ENCODE measurements at places on chromosomes 6 and 20.
A peak's percentile ranks its signal among the peaks of the same experiment; 100 is the strongest.

- no peak for DNase-seq
Observed at GRCh38 chr6:151551223-151551857, 57.5 kb downstream of the CCDC170 start.

GRCh38 chr6:139376604-139377218, 2.3 kb upstream of the CITED2 start:
- no peak for DNase-seq

- DNase-seq, result no peak
Observed at GRCh38 chr6:36525346-36525745, 21.9 kb downstream of the STK38 start.

GRCh38 chr6:93165850-93166430, 253.4 kb downstream of the EPHA7 start:
- DNase-seq, result no peak

DNA sequence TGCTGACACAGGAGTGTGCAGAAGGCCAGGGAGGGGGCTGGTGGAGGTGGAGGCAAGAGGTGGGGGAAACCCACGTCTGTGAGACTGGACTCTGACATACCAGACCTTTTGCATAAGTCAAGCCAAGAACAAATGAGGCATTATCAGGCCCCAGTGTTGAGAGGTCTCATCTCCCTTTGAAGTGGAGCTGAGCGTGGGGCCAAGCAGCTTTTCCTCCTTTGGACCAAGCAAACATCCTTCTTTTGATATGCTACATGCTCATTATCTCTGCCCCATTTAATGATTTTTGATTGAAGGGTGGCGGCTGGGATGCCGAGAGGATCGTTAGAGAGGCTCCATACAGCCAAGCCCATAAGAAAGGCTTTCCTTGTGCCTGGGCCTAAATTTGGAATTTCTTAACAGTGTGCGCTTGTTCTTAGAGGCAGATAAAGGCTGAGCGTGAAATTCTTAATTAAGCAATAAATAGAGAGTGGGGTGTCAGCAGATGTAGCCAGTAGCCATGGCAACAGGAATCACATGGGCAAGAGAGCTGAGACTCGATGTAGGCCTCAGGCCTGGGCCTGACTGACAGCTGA, 244.5 kb downstream of the PKHD1 start:
- no peak for DNase-seq

DNA sequence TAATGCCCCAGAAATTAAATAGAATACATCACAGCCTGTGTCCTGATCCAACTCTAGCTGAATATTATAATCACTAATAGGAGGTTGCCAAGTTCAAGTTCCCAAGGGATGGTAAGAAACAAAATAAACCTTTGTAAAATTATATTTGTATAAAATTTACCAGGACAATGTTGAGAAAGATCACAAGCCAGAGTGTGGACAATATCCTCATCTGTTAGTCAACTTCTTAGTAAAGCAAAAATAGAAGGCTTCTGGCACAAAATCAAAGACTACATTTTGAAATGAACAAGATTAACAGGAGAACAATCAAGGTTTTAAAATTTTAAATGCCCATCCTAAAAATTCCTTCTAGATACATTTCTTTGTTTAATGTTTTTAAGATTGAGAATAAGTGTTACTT, 290.4 kb upstream of the HSF2 start:
- DNase-seq, result no peak

- DNase-seq, result no peak
Observed at GRCh38 chr6:86526238-86526637, 411.1 kb upstream of the HTR1E start.

DNA sequence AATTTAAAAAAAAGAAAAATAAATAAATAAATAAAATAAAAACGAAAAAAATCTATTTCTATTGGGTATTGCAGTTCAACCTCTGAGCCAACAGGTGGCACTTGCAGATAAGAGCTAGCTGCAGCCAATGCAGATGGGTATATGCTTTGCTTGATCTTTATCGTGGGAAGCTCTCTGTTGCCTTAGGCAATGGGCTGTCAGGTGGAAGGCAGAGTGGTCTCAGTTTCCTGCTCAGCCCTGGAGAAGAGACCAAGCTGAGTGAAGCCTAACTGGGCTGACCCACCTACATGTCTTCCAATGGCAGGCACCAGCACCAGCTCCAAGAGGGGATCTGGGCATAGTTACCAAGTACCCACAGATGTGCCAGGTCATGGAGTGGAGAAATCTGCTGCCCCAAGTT, 95.0 kb downstream of the AK9 start:
- DNase-seq, result no peak

DNA sequence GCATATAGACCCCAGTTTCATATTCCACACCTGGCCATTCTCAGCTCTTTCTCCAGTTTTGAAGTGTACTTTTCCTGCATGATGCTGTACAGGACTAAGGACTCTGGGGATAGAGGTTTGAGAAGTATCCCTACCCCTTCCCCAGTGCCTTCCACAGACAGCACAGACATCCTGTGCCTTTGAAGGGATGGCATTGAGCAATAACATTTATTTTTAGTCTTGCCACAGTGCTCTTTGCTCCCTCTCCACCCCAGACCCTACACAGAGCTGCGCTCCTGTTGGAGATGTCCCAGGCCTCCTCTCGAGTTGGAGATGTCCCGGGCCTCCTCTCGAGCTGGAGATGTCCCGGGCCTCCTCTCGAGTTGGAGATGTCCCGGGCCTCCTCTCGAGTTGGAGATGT, 275.8 kb downstream of the FARS2 start:
- no peak for DNase-seq

DNA sequence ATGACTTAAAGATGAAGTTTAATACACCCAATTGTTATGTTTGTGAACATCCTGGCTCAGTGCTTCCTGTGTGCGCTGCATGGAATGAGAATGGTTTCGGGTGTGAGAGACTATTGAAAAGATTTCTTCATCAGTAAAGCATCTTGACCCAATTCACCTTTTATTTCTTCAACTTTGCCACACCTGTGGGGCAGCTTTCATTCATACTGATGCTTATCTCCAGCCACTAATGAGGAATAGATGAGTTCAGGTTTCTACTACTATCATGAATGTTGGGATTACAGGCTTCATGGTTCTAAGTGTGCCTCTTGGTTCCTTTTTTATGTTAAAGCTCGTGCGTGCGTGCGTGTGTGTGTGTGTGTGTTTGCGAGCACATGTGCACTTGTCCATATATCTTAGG, 373.7 kb upstream of the SOX4 start:
- DNase-seq, result no peak

GRCh38 chr6:16713597-16713996, 47.7 kb downstream of the ATXN1 start:
- DNase-seq, result no peak

DNA sequence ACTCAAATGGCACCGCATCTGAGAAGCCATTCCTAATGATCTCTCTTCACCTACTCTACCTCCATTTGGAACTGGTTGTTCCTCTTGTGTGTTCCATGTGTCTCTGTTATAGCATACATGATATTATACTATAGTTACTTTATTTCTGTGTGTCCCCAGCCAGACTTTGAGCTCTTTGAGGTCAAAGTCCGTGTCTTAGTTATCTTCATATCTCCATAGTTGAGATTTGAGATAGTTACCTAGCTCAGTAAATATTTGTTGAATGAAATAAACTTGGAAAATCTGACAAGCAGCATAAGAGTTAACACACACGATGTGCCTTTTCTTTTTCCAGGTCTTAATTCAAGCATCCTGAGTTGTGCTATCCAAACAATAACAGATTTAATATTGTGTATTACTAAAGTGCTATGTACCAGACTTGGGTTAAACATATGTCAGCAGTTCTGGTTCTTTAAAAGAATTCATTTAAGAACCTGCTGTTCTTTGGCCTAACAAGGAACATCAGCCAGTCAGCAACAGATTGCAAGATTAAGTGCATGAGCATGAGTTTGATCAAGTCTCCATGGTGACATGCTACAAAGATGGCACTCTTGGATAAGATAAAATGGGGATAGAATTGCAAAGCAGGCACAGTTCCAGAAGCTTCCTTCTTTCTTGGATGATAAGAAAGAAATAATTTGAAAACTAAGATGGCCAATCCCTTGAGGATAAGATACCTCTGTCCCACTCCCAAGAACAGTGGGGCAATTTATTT, 8.7 kb upstream of the TNFRSF21 start:
- no peak for DNase-seq

- no peak for DNase-seq
Observed at GRCh38 chr6:144162977-144163376, 12.7 kb downstream of the STX11 start.

DNA sequence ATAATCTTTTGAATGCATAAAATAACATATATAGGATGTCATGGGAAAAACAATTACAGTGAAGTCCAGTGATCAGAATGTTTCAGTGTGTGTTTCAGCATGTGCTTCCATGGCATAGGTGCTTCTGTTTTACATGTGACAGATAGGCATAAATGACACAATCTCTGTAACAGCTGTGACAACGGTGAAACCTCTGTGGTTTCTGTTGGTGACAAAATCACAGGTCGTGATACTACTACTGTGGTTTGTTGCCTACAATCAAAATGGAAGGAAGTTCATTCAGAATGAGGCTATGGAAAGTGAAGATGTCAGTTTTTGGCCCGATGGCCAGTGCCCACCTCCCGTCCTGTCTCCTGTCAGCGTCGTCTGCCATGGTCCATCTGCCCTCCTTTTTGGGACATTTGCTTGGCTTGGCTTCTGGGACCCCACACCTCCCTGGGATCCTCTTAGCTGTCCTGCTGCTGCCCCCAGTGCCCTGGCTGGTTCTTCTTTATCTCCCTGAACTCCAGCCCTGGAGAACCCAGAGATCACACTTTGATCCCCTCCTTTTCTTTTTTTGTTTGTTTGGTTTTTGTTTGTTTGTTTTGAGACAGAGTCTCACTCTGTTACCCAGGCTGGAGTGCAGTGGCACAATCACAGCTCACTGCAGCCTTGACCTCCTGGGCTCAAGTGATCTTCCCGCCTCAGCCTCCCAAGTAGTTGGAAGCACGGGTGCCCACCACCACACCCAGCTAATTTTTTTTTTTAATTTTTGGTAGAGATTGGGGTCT, 79.3 kb upstream of the NAA20 start:
- no peak for DNase-seq

DNA sequence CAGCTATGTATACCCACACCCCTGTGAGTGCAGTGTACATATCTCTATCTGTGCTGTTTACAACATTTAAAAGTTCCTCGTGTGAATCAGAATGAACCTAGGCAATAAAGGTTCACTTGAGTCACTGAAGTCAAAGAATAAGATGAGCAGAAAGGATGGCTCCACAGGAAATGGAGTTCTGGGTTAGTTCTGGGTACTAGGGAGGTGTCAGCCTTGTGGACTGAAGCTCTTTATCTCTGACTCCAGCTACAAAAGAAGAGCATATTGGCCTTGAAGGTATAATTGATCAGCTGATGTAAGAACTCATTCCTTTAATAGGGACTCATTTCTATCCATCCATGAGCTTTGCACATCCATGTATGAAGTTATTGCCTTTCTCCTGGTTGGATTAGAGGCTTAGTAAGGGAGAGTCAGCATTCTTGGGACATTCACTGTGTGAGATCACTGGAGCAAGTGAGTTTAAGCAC, 73.9 kb upstream of the BACH2 start:
- DNase-seq, result no peak

- no peak for DNase-seq
Observed at GRCh38 chr20:53872561-53873229, 197.7 kb downstream of the BCAS1 start.

- DNase-seq, result no peak
Observed at GRCh38 chr6:39881851-39882530, 52.3 kb downstream of the MOCS1 start.

GRCh38 chr6:135018941-135019340, 35.7 kb downstream of the HBS1L start:
- no peak for DNase-seq

- no peak for DNase-seq
Observed at GRCh38 chr6:156418253-156418652, 358.9 kb upstream of the ARID1B start.

DNA sequence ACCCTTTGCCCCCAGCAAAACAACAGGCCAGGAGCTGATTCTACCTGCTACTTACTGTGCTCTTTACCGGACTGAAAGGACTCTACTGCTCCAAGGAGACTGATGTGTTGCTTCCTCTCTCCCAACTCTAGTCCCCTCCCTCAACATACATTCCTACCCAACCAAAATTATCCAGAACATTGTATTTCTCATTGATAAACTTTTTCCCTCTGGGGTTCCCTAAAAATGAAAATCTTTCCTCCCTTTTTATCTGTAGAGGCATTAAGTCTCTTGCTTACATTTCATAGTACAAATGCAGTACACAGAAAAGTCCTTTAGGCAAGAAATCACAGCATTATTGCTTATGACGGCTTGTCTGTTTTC, 940 bp upstream of the HS3ST5 start:
- no peak for DNase-seq

GRCh38 chr20:17859616-17860232, 108.9 kb downstream of the SNX5 start:
- peak; percentile 24 for DNase-seq

GRCh38 chr6:38404355-38404754, 235.4 kb downstream of the BTBD9 start:
- no peak for DNase-seq

- no peak for DNase-seq
Observed at GRCh38 chr6:21157186-21157929, 436.2 kb upstream of the SOX4 start.

DNA sequence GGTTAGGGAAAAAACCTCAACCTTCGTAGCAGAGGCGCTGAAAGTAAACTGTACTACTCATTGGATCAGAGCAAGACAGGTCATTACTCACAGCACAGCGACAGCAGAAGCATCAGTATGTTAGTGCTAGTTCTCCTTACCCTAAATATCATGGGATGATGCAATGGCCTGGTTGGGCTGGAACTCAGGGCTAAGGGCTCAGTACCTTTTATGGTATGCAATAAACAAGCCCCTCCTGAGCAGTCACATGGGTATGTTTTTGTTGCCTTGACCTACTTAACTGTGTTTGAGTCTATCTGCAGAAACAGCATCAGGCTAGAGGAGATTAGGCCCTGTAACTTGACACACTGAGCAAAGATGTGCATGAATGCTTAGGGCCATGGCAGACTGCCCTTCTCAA, 369.4 kb upstream of the IMPG1 start:
- no peak for DNase-seq

GRCh38 chr6:54860739-54861138, 14.2 kb downstream of the FAM83B start:
- DNase-seq, result no peak

- DNase-seq, result no peak
Observed at GRCh38 chr6:131519670-131520436, 53.2 kb upstream of the ARG1 start.

GRCh38 chr6:3960754-3961361, 111.7 kb downstream of the FAM50B start:
- no peak for DNase-seq

Data from stimulated activated CD8-positive, alpha-beta memory T cell treated with anti-CD3 and anti-CD28 coated beads, Interleukin-4, amount 100 ng/mL, for 24 hours (primary cell).